ENCODE measurements at places on chromosomes 11 and 22.

DNA sequence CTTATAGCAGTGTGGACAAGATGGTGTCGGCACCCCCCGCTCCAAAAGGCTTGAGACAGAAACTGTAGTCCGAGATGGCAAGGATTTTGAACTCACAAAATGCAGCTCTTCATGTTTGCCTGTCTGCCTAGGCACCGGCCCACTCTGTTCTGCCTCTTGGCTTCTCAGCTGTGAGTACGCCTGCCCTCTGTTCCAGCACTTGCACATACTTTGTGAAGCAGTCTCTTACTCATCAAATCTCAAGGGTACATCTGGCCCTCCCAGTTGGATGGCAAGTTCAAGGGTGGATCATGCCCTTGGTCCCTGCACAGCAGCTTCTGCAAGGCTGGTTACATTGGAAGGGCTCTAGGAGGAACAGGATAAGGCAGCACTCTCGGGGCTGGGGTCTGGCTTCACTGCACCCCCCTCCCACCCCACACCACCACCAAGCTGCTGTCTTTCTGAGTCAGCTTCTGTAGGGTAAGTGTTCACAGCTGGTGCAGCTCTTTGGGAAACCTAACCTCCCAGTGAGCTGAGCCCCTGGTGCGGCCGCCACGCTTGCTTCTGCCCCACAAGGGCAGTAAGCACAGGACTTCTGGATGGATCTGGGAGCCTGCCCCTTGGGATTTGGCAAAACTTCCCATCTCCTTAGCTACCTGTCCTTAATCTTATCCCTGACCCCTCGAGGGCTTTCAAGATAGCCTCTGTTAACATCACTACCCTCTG lies 37.2 kb downstream of the FAM83F start:
- DNase-seq, result no peak

DNA sequence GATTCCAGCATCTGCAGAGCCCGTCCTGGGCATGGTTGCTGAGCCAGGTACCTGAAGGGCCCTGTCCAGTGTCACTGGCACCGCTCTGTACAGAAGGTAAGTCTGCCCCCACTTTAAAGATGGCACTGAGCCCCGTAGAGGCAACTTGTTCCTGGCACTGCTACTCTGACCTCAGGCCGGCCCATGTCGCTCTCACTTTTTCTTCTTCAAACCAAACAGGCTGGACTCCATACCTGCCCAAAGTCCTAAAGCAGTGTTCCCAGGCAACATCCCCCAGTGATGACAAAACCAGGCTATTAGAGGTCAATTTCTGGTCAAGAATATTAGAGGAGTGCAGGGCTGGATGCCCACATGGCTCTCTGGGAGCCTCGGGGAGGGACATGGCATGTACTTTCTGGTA lies 46.6 kb upstream of the TTLL12 start:
- no peak for DNase-seq

DNA sequence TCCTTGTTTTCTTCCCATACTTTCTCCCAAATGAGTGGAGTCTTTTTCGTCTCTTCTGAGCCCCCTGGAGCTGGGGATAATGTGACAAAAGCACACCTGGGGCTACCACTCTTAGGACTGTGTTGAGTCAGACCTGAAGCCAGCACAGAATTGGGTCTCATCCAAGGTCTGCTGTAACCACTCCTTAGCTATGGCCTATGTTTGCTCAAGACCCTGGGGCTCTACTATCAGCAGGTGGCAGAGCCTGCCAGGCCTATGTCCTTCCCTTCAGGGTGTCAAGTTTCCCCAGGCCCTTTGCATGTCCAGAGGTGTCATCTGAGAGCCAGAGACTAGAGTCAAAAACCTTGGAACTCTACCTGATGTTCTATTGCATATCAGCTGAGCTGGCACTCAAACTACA lies 335.7 kb downstream of the DDX10 start:
- no peak for DNase-seq

GRCh38 chr11:15179167-15179566 lies 64.4 kb downstream of the INSC start:
- DNase-seq, result no peak

- no peak for DNase-seq
Observed at GRCh38 chr11:123580137-123580536, 74.3 kb downstream of the SCN3B start.

DNA sequence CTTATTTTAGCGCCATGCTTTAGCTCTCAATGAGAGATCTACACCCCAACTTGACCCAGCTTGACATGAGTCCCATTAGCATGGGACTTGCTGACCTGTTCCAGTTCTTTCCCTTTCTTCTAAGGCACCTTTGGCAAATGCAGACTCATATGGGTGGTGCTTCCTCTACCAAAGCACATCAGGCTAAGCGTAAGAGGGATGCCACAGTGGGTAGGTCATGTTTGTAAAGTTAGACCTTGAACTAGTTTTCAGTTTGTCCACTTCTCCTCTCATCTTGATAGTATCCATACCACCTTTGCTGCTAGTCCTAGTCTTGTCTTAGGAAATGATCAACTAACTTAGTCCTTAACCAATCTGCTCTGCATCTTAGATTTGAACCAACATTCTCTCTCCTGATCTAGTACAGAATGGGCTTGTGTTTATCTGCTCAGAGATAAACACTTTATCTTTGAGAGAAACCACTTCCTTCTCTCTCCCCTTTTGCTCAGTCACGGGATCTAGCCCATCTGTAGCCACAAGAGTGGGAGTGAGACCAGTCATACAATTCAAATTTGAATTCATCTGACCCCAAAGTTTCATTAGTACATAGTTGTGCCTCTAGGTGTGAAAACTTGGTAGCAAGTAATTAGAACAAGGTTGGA lies 72.1 kb upstream of the CD44 start:
- peak; percentile 42 for DNase-seq

DNA sequence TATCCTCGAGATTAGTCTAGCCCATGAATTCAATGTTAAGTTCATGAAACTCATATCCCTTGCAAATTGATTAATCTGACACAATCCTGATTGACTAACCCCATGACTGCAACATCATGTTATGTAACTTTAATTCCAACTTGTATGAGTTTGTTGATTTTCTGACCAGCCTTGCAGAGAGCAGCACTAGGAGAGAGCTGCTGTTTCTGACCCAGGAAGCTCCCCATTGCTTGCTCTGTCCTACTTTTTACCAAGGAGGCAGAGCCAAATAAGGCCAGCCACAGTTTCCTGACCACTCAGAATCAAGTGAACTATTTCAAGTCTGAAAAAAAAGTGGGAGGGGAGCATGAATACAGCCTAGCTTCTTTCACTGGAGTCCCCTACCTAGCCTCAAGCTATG lies 13.2 kb downstream of the MPZL3 start:
- DNase-seq, result peak; percentile 88

- DNase-seq, result peak; percentile 54
Observed at GRCh38 chr11:13924801-13925327, 37.7 kb upstream of the SPON1 start.

- DNase-seq, result no peak
Observed at GRCh38 chr11:18245396-18245795, 3.1 kb downstream of the SAA2 start.

GRCh38 chr22:31681349-31682345 lies 19.6 kb upstream of the PISD start:
- no peak for DNase-seq

DNA sequence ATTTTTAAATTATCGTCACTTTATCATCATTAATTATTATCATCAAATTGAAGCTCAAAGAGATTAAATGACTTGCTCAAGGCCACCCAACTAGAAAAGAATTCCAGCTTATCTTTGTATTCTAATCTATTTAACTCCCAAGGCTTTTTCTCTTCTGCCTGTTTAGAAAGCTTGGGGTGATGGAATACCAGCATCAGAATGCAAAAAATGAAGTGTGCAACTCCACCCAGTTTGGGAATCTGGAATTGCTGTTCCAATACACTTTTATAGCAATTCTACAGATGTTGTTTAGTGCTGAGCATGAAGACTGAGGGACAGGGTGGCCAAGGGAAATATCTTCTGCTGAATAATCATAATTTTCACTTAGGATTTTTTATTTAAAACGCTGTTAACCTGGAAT lies 97.2 kb upstream of the FIBIN start:
- no peak for DNase-seq

DNA sequence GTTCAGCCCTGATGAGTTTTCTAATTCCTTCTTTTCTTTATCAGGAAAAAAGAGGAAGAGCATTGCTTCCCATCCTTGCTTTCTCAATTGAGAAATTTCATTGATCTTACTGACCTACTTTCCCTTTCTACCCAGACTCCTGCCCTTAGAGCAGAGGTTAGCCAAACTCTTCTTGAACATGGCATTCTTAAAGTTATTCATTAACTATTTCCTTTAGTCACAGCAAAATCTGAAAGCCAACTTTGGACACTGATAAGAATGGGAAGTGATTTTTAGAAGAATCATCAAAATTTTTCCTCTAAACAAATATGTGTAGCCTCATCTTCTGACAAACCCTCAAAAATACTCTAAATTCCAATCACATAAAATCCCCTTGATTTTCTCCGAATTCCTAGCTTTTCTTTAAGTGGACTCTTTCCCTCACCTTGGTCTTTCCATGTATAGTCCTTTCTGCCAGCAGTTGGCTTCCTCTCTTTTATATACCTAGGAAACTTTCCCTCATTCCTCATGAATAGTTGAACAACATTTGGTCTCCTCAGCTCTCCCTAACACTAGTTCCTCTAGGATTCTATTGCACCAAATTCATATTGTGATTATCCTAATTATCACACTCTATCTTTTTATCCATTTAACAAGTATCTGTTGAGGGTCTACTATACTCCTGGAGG lies 566.7 kb upstream of the CCDC90B start:
- DNase-seq, result no peak

GRCh38 chr11:78831571-78831970 lies 256.9 kb upstream of the NARS2 start:
- no peak for DNase-seq

- no peak for DNase-seq
Observed at GRCh38 chr11:19220903-19221724, 19.3 kb upstream of the CSRP3 start.

All from HL-60 (cell line).